ENCODE measurements at places on chromosomes 1 and 21.

DNA sequence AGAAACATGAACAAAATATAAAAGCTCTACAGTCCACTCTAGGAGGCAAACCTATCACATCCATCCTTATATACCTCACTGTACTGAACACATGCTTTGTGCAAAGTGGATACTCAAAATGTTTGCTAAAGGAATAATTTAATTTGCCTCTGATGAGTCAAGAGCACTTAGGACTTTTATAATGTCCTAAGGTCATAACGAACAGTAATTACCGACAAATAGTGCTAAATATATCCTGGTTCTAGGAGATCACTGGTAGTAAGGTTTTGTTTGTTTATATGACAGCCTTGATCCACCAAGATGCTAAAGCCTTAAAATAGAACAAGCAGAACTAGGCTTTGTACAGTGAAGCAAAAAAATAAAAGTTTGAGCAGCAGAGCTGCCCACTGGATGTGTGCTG lies 70.6 kb downstream of the GADD45A start:
- no peak for DNase-seq

DNA sequence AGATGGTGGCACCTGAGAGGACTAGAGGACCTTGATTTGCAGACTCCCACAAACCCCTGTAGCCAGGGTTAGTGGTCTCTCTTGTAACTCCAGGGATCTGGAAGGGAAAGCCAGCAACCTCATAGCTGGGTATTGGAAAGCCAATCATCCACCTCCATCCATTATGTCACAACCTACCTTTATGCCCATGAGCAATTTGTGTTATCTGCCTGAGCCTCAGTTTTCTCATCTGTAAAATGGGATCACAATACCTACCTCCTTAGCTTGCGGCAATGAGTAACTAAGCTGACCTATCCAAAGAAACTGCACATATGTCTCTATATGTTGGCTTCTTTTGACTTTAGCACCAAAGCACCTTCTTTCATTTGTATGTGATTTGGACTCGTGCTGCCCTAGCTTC lies 14.5 kb downstream of the DLGAP3 start:
- no peak for DNase-seq

- DNase-seq, result no peak
These were observed 594 bp upstream of the PANK4 start for GRCh38 chr1:2526824-2527555.

DNA sequence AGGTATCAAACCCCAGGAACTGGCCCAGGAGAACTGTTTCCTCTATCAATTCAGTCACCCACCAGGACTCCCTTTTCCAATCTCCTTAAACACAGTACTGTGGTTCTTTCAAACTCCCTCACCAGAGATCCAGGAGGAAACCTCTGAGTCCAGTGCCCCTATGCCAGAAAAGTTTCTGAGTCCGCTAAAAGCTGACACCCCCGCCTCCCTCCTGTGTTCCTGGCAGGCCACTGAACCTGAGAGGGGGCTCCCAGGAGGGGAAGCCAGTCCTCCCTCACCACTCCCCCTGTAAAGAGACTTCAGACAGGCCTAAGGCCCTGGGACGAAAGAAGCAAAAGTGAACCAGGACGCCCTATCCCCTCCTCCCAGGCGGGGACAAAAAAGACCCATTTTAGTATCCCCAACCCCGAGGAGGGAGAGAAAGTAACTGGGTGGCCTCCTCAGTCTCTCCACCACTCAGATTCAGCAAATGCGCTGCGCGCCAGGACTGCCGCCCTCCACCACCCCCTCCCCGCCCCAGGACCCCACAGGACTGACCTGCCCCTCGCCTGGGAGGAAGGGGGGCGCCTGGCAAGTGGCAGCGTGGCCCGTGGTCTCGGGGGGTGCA lies 624 bp downstream of the SLC41A1 start:
- DNase-seq, result no peak

- no peak for DNase-seq
These were observed 23.9 kb downstream of the DMBX1 start for GRCh38 chr1:46513536-46513935.

- DNase-seq, result no peak
These were observed 178.0 kb upstream of the DPT start for GRCh38 chr1:168907053-168907452.

GRCh38 chr1:16275591-16275990 lies 38.6 kb upstream of the CPLANE2 start:
- no peak for DNase-seq

- DNase-seq, result no peak
These were observed 49.1 kb downstream of the MCOLN2 start for GRCh38 chr1:84947536-84948410.

DNA sequence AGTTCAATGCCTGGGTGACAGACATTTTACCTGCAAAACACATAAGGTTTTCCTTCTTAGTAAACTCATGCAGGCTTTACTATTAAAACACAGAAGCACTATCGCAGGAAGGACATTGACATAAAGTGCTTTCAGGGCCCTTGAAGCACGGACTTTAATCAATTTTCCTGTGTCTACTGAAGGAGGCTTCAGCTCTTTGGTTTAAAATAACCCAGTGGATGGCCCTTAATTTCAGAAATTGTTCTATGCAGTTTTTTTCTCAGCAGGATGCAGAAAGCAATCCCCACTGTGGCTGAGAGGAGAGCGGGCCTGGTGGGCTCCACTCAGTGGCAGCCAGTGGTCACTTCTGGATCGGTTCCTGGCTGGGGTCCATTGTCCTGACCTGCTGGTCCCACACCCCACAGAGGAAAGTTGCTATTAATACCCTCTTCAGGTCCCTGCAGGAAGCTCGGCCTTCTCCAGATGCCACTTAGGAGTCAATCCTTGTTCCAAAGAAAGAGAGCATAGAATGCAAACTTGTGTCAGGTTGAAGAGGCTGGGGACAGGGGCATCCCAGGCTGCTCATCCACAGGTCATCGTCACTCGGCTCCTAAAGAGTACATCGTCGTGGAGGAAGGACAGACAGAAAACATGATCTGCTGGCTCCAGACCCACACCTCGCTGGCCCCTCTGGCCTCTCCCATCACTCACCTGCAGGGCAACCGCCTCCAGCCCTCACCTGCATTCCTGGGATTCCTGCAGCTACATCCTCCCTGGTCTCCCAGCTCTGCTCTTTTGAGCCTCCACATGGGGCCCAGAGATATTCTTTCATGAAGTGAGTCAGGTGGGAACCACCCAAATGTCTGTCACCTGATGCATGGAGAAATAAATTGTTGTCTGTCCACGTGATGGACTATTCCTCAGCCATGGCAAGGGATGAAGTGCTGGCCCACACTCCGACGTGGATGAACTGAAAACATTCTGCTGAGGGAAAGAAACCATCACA lies 153.1 kb downstream of the PSMG1 start:
- DNase-seq, result no peak

DNA sequence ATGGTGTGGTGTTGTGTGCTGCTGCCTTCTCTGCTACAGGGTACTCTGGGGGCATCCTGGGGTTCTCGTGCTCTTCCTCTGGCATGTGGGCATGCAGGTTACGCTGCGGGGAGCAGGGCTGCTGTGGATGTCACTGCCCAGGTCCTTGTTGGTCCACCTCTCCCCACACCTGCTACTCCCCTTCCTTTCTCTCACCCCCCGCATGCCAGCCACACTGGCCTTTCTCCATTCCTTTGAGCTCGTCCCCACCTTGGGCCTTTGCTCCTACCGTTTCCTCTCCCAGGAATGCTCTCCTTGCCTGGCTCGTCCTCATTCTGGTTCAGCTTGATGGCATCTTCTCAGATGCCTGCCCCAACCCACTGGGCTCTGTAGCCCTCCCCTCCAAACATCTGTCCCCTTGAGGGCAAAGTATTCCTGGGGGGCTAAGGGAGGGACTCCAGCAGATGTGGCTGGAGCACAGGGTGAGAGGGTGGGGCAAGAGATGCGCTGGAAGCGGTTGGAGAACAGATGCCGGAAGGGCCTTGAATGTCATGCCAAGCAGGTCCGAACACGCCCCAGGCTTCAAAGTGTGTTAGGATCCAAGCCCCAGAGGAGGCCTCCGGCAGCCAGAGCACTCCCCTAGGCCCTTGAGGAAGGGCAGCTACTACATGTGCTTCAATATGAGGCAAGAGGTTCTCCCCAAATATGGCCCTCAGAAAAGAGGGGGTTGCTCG lies 23.4 kb downstream of the DMRTB1 start:
- DNase-seq, result no peak

GRCh38 chr1:230424391-230425251 lies 1.5 kb downstream of the PGBD5 start:
- no peak for DNase-seq

DNA sequence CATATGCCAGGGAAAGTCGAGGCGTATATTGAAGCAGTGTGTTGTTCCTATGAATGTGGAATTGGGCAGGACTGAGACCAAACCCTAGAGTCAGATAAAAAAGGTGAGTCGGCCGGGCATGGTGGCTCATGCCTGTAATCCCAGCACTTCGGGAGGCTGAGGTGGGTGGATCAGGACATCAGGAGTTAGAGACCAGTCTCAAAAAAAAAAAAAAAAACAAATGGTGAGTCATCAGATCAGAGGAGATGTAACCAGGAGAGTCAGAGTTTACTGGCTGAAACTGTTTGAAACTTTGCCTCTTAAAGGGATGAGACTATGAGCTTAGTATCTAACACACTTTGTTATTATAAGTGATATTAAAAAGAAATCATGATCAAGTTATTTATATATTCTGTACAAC lies 26.4 kb upstream of the SYCP1 start:
- no peak for DNase-seq

DNA sequence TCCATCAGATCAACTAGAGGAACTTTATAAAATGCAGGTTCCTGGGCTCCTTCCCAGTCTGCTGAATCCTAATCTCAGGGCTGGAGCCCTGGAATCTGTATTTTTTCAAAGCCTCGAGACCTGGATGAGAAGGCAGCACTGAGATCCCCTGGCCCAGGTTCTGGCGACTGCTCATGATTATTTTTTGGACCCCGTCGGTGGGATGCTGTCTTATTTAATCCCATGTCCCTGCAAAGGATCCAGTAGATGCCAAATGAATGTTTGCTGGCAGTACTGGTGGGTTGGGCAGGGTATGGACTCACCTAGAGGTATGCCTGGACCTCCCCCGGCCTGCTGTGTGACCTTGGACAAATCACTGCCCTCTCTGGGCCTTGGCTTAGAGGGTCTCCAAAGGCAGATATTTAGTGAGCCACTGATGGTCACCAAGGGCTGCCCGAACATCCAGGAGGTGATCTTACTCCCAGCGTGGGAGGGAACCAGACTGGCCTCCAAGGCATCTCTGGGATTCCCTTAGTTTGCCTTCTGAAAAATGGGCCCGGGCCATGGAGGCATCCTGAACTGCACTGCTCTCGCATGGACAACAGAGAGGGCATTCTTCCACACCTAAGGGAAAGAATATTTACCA lies 91.6 kb upstream of the RUNX3 start:
- no peak for DNase-seq

GRCh38 chr1:219294251-219294650 lies 120.6 kb downstream of the LYPLAL1 start:
- no peak for DNase-seq

DNA sequence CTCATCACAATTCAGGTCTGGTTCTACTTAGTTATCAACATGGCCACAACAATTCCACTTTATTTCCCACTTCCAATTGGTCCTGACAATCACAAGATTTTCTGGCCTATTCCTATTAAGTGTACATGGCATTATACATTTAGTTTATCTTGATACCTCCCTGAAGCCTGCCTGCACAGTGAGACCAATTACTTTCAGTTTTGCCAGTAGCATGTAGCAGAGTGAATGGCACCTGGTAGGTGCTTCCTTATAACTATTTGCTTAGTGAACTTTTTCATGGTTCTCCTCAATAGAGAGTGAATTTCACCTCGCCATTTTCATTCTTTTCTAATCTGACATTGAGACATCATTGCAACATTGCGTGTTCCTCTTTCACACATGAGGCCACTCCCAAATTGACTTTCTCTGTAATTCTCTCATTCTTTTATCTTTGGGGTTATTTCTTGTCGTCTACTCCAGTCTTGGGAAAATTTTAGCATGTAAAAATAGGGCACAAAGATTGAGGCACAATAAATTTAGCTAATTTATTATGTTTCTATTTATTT lies 124.3 kb downstream of the DISC1 start:
- no peak for DNase-seq

- DNase-seq, result no peak
These were observed 394.8 kb downstream of the PRDM2 start for GRCh38 chr1:14094611-14095400.

DNA sequence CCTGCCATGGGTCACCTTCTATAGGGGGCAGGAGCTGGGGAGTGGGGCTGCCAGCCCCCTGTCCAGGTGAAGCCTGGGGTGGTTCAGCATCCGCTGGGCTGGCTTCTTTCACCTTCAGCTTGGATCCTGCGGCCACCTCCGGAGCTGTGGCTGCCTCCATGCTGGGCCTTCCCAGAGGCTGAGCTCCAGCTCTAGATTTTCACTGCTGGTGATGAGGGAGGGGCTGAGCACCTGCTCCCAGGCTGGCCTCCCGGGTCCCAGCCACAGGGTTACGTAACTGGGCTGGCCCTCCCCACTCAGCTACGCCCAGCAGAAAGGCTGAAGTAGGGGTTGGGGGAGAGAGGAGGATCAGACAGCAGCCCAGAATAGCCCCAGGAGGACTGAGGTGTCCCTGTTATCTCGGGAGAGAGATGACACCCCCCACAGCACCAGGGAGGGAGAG lies at the start of gene MYBPHL:
TSS of gene MYBPHL (minus strand) at position 180 of the 442 bp plus-strand sequence. CDS start at position 160, 20 bp downstream.
- no peak for DNase-seq

DNA sequence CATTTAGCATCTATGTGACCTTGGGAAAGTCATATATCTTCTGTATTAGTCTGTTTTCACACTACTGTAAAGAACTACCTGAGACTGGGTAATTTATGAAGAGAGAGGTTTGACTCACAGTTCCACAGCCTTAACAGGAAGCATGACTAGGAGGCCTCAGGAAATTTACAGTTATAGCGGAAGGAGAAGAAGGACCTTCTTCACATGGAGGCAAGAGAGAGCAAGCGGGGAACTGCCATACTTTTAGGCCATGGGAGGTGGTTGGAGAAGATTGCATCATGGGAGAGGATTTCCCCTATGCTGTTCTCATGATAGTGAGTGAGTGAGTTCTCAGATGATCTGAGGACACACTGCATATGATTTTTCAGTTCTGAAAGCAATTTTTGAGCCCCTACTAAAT lies 87.9 kb downstream of the CLEC20A start:
- no peak for DNase-seq

- no peak for DNase-seq
These were observed 458.5 kb upstream of the DEPDC1 start for GRCh38 chr1:68955424-68955823.

- DNase-seq, result no peak
These were observed 78.0 kb downstream of the HLX start for GRCh38 chr1:220957233-220957605.

- DNase-seq, result no peak
These were observed 147.6 kb downstream of the NEK7 start for GRCh38 chr1:198304431-198304830.

- DNase-seq, result no peak
These were observed 237.0 kb upstream of the HOOK1 start for GRCh38 chr1:59577774-59578173.

DNA sequence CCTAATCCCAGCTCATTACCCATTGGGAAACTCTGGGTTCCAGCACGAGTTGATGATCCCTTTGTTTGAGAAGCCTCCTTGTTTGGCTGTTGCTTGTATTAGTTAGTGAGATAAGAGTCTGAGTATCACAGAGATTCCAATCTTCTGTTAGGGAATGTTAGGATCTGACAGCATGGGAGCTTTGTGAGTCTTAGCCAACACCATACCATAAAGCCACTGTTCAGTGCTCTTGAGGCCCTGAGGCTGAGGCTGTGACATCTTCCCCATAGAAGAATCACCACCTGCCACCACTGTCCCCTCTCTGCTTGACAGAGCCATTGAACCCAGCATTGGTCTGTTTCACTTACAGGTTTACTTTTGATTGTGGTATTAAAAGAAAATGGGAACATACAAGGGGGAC lies 29.3 kb upstream of the NFASC start:
- no peak for DNase-seq

Measured in activated naive CD4-positive, alpha-beta T cell (primary cell).